Epithelial cell of prostate (primary cell): ENCODE measurements at places on chromosomes 2 and 18.

DNA sequence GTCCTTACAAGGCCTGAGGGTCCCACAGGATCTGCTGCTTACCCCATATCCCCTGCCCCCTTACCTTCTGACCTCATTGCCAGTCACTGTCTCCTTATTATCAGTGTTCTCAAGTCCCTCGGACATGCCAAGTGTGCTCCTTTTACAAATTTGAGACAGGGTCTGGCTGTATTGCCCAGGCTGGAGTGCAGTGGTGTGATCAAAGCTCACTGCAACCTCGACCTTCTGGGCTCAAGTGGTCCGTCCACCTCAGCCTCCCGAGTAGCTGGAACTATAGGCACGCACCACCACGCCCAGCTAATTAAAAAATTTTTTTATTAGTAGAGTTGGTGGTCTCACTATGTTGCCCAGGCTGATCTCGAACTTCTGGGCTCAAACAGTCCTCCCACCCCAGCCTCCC lies 141.0 kb downstream of the PHLPP1 start:
- DNase-seq: no peak

- no peak for DNase-seq
Measured at GRCh38 chr2:108917526-108917925, 71.5 kb downstream of the EDAR start.

GRCh38 chr2:62604336-62604735 lies 98.3 kb upstream of the TMEM17 start:
- peak; percentile 67 for DNase-seq

- no peak for DNase-seq
Measured at GRCh38 chr2:144443837-144444817, 75.8 kb downstream of the ZEB2 start.

DNA sequence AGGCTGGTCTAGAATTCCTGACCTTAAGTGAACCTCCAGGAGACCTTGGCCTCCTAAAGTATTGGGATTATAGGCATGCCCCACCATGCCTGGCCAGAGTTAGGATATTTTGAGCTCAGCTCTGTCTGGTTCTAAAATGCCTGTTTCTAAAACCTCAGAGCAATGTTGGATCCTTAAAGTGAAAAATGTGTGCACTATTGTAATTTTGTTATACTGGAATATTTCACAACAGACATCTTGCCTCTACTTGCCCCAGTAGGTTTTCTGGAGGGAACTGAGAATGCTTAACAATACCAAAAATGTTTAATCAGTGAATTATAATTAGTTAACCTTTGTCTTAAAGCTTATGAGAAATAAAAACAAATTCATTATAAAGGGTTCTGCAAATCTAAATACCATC lies 144.6 kb upstream of the CCDC195 start:
- no peak for DNase-seq

- DNase-seq: no peak
Measured at GRCh38 chr2:186205254-186205911, 280.7 kb upstream of the ZC3H15 start.

DNA sequence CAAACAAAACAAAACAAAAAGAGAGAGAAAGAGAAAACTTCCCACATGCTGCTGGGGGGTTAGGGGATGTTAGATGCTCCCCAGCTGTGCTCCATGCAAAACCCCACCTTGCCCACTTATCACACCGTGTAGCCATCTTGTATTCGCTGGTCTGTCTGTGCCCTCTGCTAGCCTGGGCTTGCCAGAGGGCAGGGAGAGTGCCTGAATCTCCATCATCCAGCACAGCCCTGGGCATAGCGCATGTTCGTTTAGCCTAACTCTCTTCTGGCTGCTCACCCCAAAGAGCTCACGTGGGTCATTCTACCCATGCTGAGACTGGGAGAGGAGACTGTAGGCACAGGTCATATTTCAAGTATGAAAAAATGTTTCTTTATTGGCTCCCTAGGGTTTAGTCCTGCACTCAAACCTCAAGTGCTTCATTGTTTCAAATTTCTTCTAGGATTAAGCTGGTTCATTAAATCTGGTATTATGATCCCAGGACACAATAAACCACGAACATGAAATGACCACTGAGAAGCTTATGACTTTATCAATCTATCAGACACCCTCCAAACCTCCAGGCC lies 100.5 kb downstream of the KCNF1 start:
- DNase-seq: no peak

- no peak for DNase-seq
Measured at GRCh38 chr2:136248242-136248641, 130.3 kb upstream of the CXCR4 start.

- DNase-seq: peak; percentile 69
Measured at GRCh38 chr18:49207361-49207760, 253.1 kb downstream of the DYM start.

- no peak for DNase-seq
Measured at GRCh38 chr2:206955253-206955652, 15.9 kb downstream of the CPO start.

GRCh38 chr2:72797740-72798139 lies 28.1 kb downstream of the EXOC6B start:
- no peak for DNase-seq

DNA sequence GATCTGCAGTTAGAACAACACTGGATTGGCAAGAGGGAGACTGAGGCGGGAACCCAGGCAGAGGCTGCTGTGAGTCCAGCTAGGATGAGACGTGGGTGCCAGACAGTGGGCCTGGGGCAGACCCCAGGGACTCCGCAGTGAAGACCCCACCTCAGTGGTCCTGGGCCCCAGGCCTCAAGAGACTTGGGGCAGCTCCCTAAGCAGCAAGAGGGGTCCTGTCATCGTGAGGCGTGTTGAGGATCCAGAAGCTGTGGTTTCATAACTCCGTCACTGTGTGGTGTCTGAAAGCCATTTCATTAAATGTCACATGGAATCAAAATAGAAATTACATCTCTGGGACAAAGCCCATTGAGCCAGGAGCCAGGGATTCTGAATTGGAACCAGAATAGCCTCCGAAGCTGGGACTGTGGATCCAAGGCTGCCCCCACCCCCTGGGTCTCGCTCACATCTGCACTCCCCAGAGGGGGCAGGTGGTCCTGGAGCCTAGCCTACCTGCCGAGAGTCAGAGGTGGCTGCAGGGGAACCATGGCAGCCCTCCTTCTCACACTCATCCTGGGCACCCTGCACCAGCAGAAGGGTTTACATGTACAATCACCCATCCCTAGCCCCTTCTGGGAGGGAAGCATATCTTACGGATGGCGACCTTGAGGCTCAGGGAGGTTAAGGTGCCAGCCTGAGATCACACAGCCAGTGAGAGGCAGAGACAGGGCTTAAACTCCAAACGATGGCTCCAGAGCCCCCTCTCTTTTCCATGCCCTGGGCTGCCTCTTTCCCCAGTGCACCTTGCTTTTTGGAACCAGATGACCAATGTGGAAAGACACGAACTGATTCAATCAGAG lies 23.2 kb downstream of the RRM2 start:
- no peak for DNase-seq

- DNase-seq: no peak
Measured at GRCh38 chr18:2905854-2906703, 59.3 kb downstream of the EMILIN2 start.

DNA sequence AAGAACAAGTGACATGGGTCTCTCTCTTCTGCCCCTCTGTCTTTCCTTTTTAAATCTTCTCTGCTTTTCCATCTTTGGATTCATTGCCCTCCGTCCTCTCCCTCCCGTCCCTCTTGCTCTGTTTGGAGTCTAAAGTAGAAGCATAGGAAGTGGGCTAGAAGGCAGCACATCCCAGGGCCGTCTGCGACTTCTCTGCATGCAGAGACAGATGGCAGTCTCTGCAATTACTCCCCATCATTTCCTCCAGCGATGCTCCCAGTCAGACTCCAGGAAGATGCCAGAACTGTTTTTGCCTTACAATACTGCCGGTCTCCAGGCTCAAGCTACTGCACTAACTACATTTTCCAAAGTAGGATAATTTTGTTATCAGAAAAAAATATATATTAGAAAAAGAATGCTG lies 35.2 kb upstream of the LPIN2 start:
- DNase-seq: no peak

DNA sequence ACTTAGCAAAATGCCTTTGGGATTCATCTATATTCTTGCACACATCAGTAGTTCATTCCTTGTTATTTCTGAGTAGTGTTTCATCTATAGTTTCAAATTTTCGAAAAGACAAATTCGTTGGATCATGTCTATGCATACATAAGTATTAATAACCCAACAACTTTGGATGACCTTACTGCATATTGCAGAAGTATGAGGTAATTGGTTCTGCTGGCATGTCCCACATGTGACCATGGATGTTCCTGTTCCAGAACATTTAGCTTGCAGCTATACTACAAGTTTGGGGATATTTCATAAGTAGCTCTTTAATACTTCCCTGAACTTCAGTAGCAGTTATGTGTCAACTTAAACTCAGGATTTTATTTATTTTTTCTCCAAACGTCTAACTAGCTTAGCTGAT lies 44.9 kb downstream of the APLF start:
- DNase-seq: no peak

DNA sequence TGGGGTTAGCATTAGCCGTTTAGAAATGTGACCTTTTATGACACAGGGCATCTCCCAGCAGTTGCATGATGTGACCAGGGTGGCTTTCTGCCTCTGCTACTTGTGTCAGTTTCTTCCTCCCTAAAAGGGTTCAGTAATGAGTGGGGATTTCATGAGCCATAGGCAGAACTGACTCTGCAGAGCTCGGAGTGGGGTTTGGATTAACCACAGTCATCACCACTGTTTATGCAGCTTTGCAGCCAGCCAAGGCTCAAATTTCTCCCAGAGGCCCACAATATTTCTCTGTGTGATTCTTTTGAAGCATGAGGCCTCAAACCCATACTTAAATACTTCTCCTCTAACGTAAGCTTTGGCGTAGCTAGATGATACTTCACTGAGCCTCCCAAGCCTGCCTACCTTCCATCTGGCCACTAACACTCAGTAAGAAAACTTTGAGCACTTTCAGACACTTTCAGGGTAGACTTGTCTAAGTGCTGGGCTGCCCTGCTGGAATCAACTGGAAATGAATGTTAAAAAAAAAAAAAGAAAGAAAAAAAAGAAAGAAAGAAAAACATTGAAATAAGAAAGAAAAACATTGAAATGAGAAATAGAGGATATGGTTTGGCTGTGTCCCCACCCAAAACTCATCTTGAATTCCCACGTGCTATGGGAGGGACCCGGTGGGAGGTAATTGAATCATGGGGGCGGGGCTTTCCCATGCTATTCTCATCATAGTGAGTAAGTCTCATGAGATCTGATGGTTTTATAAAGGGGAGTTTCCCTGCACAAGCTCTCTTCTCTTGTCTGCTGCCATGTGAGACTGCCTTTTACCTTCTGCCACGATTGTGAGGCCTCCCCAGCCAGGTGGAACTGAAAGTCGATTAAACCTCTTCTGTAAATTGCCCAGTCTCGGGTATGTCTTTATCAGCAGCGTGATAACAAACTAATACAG lies 11.5 kb upstream of the LAPTM4A start:
- no peak for DNase-seq

DNA sequence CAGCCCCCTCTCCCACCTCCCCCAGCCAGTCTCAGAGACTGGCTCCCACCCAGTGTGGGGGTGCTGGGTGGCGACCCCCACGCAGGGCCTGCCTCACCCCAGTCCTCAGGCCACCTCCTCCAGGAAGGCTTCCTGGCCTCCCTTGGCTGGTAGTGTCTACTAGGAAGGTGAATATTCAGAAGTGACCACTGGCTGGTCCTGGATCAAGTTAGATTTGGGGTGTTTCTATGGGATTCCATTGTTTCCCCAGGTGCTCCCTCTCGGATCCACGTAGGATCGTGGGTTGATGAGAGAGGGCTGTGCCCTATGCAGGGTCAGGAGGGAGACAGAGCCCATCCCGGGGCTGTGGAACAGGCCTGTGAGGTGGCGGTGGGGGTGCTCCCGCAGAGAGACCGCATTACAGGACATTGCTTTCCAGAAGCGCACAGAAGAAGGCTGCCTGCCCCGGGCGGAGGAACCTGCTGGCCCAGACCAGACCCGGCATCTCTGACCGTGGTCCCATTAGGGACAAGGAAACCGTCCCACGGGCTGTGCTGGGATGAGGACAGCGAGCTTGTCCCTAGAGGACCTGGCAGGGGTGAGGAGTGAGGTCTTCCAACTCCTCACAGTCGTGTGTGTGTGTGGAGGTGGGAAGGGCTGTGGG lies 3.3 kb downstream of the PDCD1 start:
- DNase-seq: no peak

DNA sequence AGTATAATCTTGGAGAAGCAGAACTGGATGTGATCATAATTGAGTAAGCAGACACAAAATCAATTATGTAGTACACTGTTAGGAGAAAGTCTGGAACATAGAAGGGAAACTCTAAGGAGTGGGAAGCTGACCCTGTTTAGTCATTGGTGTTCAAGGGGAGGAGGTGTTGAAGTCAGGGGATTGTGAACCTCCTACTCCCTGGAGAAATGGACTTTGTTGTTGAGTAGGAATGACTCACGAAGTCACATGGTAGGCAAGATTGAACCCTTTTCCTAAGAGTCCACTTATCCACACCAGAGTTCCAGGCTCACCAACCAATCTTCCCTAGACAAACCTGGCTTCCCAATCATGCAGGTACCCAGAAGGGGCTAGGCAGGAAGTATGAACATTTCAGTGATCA lies 81.0 kb upstream of the BCL11A start:
- no peak for DNase-seq

DNA sequence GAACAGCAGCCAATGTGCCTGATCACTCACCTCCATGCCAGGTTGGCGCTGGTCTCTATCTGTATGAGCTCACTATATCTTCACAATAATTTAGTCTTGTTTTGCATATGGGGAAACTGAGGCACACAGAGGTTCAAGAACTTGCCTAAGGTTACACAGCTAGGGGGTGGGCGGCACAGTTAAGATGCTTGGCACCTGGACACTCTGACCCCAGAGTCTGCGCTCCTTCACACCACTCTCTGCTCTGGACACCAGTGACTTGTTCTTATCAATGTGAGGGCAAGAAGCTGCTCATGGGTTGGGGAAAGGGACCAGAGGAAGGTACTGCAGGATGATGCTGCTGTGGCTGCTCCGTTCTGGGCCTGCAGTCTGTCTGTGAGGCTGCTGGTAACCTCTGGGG lies 27.1 kb downstream of the FBLN7 start:
- DNase-seq: no peak

- DNase-seq: no peak
Measured at GRCh38 chr2:192487636-192488035, 292.9 kb upstream of the TMEFF2 start.

DNA sequence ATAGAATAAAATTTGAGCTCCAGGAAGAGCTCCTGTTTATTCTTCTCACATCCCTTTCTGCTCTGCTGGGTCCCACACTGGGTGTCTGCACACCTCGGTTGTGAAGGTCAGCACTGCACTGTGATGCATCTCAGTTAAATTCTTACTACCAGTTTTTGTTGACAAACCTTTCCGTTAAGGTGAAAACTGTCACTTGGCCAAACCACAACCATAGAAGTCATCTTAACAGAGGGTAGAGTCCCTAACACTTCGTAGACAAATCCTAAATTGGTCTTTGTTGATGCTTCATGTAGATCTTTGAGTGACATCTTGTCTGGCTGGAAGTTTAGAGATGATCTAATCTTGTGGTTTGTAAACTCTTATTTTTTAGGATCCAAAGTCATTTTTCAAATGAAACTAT lies 167.4 kb upstream of the MAP3K20 start:
- DNase-seq: no peak

DNA sequence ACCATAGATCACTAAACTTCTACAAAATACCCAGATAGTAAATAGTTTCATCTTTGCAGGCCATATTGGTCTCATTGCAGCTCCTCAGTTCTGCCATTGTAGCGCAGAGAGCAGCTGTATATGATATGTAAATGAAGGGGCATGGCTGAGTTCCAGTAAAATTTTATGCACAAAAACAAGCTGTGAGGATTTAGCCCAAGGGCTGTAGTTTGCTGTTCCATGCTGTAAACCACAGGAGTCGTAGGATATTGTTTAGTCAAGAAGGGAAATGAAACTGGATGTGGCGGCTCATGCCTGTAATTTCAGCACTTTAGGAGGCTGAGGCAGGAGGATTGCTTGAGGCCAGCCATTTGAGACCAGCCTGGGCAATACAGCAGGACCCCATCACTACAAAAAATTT lies 83.0 kb downstream of the MGAT5 start:
- DNase-seq: no peak
